Smooth muscle cell of the umbilical artery (primary cell): ENCODE measurements at places on chromosomes 7 and 10. TPM values are rescaled to one million over a fixed set of nuclear protein-coding genes. Genes with fewer than 3 reads are reported as not detected.

CDH23 gene
- total RNA-seq = under 0.01 TPM in 2 replicates

TCF7L2 gene
- total RNA-seq = 2.6 and 4.5 TPM in 2 replicates

SNX10 gene
- 0.30 and 0.32 TPM in 2 replicates for total RNA-seq

TAC1 gene
- not detected in 2 replicates for total RNA-seq

C10orf53 gene
- total RNA-seq = not detected in 2 replicates

HOXA4 gene
- total RNA-seq = 0.60 and 0.89 TPM in 2 replicates

MEOX2 gene
- total RNA-seq = under 0.01 TPM in 1 of 2 replicates, not detected in the other

PURB gene
- total RNA-seq = 30.6 and 43.1 TPM in 2 replicates

FIGNL1 gene
- 11.0 and 21.8 TPM in 2 replicates for total RNA-seq

NYAP1 gene
- total RNA-seq = 0.83 and 1.2 TPM in 2 replicates

NKX1-2 gene
- total RNA-seq = not detected in 2 replicates
